Spinal cord (tissue), 10 donors: ENCODE measurements at places on chromosomes 16 and 17. TPM values are rescaled to one million over a fixed set of nuclear protein-coding genes. Genes with fewer than 3 reads are reported as not detected.

DNA sequence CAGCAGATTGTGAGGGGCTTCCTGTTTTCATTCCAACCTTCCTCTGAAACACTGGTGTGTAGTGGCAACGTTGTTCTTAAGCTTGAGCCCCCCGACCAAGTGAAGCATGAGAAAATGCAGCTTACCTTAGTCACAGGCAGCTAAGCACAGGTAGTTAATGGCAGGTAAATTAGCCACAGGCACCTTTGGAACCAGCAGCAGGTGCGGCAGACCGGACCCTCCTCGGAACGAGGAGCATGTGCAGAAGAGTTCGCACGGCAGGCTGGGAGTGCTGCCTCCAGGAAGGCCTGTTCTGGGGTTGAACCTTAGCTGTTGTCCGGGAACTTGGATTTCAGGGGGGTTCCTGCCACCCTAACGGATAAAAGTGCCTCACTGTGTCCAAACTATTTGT is 7.2 kb upstream of the IRF8 start:
- DNase-seq = no peak

DNA sequence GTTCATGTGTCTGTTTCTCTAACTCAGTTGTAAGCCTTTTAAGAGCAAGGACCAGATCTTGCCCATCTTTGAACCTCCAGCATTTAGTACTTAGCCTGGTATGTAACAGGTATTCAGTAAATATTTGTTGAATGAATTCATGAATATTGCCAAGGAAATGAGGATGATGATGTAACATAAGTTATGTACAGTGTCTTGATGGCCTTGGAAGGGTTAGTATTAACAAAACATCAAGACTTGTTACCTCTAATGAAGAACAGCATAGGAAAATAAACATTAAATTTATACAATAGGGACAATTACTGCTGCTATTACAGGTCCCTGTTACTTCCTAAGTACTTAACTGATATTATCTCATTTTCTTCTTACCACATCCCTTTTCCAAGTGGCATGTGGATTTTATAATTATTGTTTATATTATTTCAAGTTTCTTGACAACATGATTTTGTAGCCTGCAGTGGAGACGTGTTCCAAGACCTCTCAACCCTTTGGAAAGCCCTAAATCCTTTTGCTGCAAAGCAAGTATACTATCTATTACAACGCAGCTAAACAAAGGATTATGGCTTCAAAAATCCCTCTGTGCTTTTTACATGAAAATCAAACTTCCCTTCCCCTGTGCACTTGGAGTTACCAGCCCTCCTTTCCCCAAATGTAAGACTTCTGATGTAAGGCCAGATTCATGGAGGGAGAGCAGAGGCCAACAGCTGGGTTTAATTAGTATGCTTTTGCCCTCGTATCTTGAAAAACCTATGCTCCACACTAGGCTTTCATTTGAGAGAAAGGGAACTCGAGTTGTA is 77.4 kb upstream of the SMIM36 start:
- DNase-seq = no peak

DNA sequence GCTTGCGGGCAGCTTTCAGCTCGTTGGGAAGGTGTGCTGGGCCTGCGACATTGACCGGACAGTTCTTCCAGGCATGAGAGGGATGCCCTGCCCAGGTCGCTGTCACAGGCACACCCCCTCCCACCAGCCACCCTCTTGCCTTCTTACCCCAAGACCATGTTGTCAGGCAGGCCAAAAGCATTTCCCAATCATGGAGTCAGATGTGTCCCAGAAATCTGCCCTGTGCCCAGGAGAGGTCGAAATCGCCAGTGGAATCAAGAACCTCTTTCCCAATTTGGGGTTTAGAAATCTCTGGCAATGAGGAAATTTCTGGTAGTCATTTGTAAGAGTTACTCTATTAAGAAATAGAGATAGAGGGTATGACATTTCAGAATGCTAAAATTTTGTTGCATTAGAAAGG is 177.1 kb downstream of the RAB11FIP4 start:
- DNase-seq = no peak

DNA sequence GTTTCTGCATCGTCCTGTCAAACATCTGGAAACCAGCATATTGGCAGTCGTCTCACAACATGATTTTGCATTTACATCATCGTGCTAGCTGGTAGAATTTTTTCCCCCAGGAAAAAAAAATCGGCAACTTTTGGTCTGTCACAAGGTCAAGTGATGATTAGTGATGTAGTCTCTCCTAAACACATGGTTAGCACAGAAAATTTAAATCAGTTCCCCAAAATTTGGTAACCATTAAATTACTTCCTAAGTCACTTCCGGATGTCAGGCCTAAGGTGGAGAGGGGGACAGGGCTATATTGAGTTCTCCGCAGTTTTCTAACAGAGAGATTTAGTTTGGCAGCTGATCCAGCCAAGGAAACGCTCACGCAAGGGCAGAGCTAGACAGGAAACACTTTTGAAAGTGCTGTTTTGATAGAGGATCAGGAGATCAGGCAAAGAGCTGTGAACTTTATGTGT is 271.0 kb upstream of the TBX2 start:
- no peak for DNase-seq

The TSNAXIP1 gene
- 11.7 TPM for total RNA-seq

The ARSG gene
- total RNA-seq = 18.8 TPM

The NPIPA8 gene
- total RNA-seq = 0.28 TPM
